CD4-positive, CD25-positive, alpha-beta regulatory T cell (primary cell): ENCODE measurements at places on chromosomes 13 and 19.

- no peak for DNase-seq
Observed at GRCh38 chr19:38193445-38193844, 30.6 kb downstream of the DPF1 start.

DNA sequence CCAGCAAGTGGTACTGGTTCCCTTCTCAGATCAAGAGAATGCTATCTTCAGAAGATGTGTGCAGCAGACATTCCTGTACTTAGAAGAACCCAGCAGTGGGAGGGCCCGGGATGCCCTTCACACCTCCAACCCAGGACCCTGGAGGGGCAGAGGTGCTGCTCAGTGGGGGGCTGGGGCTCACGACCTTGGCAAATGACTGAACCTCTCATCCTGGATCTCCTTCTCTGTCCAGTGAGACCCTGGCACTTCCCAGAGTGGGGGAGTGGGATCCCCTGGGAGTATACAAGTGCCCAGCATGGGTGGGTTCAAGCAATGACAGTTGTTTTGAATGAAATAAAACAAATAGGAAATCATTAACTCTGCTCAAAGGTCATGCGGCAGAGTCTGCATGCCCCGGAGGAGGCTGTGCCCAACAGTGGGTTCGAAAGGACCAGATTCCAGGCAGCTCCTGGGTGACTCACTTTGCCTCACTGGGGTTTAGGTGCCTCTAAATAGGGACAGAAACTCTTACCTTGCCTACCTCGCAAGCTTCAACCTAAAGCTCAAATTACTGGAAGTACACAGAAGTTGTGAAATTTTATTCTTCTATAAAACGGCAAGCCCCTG lies 26.9 kb downstream of the GGACT start:
- no peak for DNase-seq

DNA sequence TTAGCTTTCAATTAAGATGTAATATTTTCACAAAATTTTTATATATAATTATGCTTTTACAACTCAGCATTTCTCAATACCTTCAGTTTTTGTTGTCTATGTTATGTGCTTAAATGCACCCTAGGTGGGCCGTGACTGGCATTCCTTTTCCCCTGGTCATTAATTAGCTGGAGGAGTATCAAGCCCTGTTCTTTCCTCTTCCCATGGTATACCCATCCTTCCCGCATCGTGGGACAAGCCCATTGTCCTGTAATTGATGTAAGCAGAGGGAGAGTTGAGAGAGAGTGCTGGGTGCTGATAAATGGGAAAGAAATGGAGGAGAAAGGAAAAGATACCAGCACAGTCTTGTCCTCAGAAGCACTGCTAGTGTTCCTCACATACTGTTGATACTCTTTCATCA lies 591.7 kb downstream of the GPC6 start:
- DNase-seq = no peak

- DNase-seq = no peak
Observed at GRCh38 chr19:38538793-38539528, 78.8 kb downstream of the MAP4K1 start.

DNA sequence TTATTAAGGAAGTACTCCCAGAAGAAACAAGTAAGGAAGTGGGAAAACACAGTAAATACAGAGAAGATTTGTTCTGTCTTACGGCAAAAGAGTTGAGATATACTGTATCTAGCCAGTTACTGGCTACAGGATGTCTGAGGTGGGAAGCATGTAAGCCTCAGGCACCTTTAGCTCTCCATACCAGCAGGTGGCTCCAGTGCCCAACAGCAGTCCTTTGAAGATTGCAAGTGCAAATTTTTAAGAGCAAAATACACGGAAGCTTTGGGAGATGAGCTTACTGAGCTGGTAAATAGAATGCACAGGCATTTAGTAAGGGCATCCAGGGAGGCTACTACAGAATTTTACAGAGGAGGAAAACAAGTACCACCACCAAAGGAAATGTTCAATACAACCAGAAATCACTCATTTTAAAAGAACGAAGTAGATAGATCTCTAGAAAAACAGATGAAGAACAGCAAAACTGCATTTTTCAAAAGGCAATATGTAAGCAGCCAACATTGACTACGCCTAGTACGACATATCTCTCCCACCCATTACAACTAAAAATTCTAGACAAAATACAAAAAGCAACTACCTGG lies 57.9 kb upstream of the VSTM2B start:
- no peak for DNase-seq

GRCh38 chr13:28792992-28793391 lies 27.1 kb upstream of the MTUS2 start:
- DNase-seq = no peak

- DNase-seq = no peak
Observed at GRCh38 chr19:42069619-42070351, at the start of gene GRIK5. GRIK5 (minus strand) TSS chr19:42070206; CDS start chr19:42065770, 4,436 bp downstream.

DNA sequence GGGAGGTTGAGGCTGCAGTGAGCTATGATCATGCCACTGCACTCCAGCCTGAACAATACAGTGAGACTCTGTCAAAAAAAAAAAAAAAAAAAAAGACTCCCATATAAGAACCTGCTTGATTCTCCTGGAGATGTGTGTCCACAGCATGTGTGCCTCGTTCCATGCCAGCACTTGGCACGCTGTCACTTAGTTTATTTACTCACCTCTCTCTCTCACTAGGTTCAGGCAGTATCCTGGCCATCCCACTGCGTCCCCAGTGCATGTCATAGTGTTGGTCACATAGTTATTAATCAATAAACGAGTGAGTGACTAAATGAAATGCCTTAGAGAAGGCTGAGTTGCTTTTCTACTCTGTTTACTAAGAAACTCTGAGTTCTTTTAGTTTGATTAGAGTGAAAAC lies 79.1 kb upstream of the GPR12 start:
- no peak for DNase-seq

DNA sequence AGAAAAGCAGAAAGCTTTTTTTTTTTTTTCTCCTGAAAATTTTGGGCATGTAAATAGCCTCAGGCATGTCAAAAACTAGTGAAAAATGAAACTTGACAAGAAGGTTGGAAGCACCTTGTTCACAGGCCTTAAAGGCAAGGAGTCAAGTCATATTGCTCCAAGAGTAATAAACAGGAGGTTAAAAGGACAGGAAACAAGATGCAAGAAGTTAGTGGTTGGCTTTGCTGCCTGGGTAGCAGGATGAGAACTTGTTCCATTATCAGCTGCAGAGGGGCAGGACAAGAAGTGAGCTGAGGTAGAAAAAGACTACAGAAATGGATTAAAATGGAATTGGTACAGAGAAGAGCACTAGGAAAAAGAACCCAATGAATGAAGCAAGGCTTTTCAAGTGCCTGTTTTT lies 242.6 kb downstream of the DCT start:
- no peak for DNase-seq

DNA sequence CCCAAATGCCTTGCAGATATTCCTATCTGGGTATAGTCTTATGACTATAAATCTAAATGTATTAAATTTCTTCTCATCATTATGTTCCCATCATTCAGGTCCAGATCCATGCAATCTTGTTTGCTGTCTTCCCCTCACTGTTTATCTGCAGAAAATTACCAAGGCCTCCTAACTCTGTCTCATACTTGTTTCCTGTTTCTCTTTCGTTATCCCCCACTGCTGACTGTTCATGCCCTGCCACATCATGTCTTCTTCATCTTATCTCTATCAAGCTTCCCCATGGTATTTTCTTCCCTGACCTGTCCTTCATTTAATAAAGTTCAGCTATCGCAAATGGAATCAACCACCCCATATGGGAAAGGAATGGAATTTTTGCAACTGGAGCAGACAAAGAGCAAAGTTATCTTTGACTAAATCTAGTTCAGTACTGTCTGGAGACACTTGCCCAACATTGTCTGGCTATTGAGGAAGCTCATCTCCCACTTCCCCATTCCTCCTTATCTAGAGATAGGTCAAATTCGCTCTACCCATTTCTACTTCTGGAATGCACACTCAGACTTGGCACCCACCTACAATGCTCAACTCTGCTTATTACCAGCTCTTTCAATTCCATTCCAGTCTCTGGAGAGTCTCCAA lies 1358.1 kb downstream of the EFNB2 start:
- DNase-seq = no peak

GRCh38 chr13:33489563-33489962 lies 204.0 kb upstream of the STARD13 start:
- no peak for DNase-seq

DNA sequence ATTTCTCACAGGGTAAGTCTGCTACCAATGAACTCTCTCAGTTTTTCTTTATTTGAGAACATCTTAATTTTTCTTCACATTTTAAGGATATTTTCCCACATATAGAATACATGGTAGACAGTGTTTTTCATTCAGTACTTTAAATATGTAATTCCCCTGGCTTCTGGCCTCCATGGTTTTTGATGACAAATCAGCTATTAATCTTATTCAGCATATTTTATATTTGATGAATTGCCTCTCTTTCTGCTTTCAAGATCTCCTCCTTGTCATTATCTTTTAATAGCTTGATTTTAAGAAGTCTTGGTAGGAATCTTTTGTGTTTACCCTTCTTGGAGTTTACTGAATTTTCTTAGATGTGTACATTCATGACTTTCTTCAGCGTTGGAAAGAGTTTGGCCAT lies 27.6 kb downstream of the TNFSF13B start:
- no peak for DNase-seq

GRCh38 chr13:93539914-93540313 lies 313.3 kb downstream of the GPC6 start:
- DNase-seq = no peak

DNA sequence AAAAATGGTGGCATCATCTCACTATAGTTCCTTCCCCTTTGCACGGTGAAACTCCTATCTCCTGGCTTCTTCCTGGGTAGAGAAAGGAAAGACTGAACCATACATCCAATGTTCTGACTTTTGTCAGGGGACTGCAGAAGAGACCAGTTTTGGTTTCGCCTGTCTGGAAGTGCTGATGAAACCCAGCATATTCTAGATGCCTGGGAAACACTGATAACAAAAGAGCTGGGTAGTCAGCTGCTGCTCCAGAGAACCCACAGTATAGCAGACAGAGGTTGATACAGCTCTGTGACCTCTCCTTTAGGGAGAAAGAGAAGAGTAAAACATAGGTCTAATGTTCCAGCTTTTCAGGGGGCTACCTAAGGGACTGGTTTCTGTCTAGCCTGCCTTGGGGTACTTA lies 695.3 kb downstream of the DIAPH3 start:
- DNase-seq = no peak

- no peak for DNase-seq
Observed at GRCh38 chr19:44600466-44600865, 12.9 kb upstream of the IGSF23 start.

GRCh38 chr19:19661675-19662251 lies 1.7 kb downstream of the ATP13A1 start:
- DNase-seq = peak; percentile 45

GRCh38 chr13:111262281-111262680 lies 58.2 kb upstream of the TEX29 start:
- DNase-seq = no peak

GRCh38 chr13:32731576-32731975 lies 145.3 kb downstream of the PDS5B start:
- no peak for DNase-seq

- no peak for DNase-seq
Observed at GRCh38 chr13:53054569-53054968, 26.0 kb downstream of the OLFM4 start.

- no peak for DNase-seq
Observed at GRCh38 chr13:99860745-99861144, 110.8 kb downstream of the ZIC5 start.

DNA sequence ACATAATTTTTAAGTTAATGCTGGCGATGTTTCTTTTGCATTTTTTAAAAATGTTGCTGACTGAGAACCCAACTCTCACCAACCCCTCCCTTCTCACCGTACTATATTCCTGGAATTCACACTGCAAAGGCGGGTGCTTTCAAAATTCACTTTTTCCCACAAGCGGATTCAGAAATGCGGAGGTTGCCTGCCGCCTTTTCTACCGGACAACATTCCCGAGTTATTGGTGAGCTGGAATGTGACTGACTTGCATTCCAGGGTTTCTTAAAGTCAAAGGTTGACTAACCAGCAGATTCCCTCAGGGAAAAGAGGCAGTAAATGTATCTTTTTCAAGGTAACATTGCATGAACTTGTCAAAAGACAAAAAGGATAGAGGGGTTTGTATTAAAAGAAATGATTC lies 113.3 kb downstream of the RAB20 start:
- DNase-seq = no peak
